Stimulated activated CD4-positive, alpha-beta T cell treated with anti-CD3 and anti-CD28 coated beads, Interleukin-4, amount 100 ng/mL, for 48 hours (primary cell): ENCODE measurements at places on chromosomes 5 and 9.

GRCh38 chr9:26325444-26325829 is 567.2 kb downstream of the CAAP1 start:
- no peak for DNase-seq

- no peak for DNase-seq
Measured at GRCh38 chr9:14245901-14246525, 67.9 kb downstream of the NFIB start.

DNA sequence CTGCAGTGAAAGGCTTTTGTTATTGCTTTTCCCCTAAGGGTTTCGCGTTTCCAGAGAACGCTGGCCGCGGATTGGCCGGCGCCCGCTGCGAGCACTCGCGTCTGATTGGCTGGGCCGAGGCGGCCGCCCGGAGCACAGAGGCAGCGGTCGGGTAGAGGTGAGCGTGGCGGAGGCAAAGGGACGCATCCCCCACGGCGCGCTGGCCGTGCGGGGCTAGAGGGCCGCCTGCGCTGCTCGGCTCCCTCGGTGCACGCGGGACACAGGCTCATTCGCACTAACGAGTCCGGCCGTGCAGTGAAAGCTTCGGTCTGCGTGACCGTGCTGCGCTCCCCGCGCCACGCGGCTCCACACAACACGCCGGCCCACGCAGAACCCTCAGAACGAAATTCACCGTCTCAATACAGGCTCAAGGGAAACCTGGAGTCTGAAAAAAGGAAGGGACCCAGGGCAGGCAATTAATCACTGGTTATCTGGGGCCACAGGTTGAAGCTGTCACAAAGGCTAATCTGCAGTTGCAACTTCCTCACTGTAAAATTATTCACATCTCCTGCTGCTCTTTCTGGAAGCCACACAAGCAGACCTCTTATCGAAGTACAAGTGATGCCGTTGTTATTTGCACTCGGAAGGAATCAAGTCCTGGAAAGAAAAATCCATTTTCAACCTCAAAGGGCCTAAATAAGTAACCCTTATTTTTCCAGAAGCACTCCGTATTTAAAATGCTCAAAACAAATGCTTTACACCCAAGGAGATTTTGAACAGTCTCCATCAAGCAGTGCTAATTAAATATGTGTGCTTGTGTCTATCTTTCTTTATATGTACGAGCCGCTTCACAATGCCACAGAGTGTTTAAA is 94.6 kb downstream of the ZNF608 start:
- no peak for DNase-seq

- no peak for DNase-seq
Measured at GRCh38 chr5:167861129-167861927, 430.1 kb upstream of the WWC1 start.

- no peak for DNase-seq
Measured at GRCh38 chr5:31492869-31493268, 39.0 kb downstream of the DROSHA start.

DNA sequence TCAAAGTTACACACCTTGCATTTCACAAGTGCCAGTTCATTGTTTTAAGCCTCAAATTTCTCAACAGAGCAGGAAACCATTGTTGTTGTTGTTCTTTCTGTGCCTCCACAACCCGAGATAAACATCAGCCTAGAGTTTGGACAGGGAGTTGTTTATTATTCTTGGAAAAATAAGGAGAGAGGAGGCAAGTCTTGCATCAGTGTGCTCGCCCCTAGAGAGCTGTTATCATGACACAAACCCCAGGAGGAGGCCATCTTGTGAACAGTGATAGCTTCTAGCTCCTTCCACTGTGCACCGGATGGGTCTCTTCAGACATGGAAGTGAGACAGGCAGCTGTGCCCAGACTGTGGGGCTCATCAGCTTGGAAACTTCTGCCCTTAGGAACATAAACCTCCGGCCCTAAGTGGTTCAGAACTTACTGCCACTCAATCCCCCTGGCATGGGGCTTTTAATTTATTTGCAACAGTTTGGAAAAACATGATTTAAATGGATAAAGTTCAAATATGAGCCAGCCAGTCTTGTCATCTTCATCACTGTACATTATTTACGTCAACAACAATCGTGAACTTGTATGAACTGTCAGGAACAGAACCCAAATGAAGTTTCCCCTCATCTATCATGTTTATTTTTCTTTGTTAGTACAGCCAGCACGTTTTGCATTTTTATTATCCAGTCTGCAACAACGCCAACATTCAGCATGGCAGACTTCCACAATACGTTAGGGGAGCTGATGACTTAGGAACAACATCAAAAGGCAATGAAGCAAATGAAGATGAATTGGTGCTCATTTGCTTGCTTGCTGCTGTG is 181.7 kb upstream of the S1PR3 start:
- DNase-seq, result no peak

DNA sequence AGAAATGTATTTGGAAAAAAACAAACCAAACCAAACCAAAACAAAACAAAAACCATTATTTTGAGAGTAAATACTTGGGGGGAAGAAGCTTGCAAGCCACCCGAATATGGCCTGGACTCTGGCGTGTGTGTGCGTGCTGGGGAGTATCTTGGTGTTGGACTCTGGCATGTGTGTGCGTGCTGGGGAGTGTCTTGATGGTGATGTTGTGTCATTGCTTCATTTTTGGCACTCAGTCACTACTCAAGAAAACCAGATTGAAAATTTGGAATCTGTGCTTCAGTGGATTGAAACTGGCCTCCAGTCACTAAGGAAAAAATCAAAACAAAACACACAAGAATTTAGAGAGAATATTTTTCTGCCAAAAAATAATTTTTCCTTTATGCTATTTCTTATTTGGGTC is 76.1 kb downstream of the ARRDC3 start:
- no peak for DNase-seq
